ENCODE measurements at places on chromosomes 2 and 18. TPM values are rescaled to one million over a fixed set of nuclear protein-coding genes. Genes with fewer than 3 reads are reported as not detected.

DNA sequence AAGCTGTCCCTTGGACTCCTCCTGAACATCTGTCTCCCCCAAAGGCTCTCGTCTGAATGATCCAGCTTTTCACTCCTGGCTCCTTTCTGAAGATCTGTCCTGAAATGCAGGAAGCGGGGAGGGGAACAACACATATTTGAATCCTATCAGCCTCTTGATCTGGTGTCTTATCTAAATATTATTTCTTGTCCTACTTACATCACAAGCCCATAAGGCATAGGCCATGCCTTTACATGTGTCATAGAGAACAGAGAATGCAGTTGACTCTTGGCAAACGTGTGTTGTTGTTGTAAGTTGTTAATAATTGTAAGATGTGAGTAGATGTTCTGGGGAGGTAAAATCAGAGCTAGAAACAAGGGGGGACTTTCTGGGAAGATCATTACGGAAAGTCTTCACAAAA lies 57.4 kb downstream of the GATA6 start:
- DNase-seq: no peak

DNA sequence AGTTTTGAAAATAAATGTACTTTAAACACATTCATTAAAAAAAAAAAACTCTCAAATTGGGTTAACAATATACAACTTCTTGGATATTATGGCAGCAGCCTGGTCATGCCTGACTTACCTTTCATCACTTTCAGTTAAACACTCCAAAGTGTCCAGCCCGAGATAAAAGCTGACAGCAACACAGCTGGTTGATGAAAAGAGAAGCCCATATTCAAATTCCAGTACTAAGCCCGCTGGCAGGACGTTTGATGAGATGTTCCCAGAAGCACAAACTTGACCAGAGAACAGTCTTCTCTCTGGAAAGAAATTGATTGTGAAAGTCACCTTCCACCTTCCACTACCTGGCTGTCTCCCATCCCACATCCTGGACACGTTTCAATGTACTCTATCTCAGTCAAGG lies 586.3 kb downstream of the TDRD15 start:
- DNase-seq: peak; percentile 42

DNA sequence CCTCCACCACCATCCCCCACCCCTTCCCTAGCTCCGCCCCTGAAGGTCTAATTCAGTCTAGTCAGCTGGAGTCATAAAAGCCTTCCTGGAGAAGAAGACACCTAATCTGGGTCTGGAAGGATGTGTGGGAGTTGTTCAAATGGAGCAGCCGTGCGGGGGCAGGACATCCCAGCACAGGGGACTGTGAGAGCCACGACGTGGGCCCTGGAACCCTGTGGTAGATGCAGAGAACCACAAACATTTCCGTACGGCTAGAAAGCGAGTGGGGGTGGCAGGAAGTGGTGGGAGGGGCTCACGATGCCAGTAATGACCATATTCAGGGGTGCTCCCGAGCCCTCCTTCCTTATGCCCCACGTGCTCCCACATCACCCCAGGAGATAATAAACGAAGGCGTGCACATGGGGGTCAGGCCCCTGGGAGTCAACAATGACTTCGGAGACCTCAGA lies 20.9 kb upstream of the COL6A3 start:
- no peak for DNase-seq

DNA sequence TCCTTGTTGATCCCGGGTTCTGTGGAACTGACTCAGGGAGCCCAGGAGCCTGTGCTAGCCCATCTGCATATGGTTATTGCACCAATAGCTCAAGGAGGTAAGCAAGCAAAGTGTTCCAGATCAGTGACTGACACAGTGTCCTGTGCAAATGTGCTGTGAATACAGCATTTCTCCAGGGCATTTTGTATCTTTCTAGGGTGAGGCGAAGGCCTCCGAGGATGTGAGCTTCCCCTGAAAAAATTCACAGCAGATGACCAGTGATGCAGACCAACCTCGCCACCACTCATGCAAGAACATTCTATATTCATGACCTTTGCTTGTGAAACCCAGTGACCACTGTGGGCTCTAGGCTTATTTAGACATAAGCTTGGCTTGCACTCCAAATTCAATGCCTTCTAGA lies 15.2 kb upstream of the NT5DC4 start:
- DNase-seq: no peak

DNA sequence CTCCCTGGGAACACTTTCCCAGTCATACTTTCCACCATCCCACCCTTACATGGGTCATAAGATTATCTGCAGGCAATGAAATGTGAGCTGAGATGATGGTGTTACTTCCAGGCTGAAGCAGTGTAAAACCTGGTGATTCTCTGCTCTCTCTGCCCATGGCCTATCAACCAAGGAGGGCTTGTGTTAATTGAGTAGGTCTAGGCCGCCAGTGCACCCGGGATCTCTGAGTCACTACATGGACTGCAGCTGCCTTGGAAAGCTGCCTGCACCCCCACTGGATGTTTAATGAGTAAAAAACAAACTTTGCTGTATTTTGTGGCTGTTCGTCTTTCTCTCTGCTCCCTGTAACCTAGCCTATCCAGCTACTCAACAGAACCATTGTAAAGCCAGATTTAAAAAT lies 451.7 kb upstream of the SMIM21 start:
- DNase-seq: no peak

GRCh38 chr2:128556633-128557032 lies 238.0 kb upstream of the HS6ST1 start:
- DNase-seq: no peak

DNA sequence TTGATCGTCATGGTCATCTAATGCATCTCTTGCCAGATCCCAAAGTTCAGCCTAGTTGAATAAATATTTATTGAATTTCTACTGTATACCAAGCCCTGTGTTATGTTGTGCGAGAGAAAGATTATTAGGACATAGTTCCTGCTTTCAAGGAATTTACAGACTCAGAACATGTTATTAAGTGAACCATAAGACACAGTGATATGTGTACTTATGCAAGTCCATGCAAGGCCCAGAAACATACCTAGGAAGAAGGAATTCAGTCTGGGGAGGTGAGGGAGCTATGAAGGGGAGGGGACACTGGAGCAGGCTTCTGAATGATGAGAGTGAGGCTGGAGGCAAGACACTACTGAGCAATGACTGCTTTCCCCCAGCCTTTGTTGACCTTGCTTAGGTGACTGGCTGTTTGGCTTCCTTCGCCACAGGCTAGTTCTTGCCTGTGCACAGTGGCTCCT lies 81.4 kb downstream of the ACAA2 start:
- DNase-seq: no peak

DNA sequence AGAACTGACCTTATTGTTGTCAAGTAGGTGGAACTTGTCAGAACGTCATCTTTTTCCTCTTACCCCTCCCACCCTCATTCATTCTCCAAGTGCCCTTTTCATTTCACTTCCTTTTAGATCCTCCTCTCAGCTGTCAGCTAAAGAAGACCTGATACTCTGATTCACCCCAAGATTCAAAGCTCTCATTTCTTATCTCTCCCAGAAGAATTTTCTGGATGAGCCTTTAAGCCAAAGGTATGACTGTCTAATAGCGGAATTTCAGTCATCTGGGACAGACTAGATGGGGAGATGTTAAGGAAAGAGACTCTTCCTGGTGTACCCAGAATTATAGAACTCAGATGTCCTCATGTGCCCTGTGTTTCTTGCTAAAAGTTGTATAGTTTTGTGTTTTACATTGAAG lies 53.9 kb downstream of the TCF7L1 start:
- DNase-seq: no peak

GRCh38 chr18:9055626-9056025 lies 46.9 kb upstream of the NDUFV2 start:
- DNase-seq: no peak

PPP3R1 gene
- total RNA-seq: 38.6 TPM

RGPD3 gene
- 0.08 TPM for total RNA-seq

BCL2L11 gene
- 10.8 TPM for total RNA-seq
